Heart left ventricle (tissue), 16 donors: ENCODE measurements at places on chromosomes 1 and 21. TPM values are rescaled to one million over a fixed set of nuclear protein-coding genes. Genes with fewer than 3 reads are reported as not detected.

Gene IL20
- not detected for polyA plus RNA-seq

DNA sequence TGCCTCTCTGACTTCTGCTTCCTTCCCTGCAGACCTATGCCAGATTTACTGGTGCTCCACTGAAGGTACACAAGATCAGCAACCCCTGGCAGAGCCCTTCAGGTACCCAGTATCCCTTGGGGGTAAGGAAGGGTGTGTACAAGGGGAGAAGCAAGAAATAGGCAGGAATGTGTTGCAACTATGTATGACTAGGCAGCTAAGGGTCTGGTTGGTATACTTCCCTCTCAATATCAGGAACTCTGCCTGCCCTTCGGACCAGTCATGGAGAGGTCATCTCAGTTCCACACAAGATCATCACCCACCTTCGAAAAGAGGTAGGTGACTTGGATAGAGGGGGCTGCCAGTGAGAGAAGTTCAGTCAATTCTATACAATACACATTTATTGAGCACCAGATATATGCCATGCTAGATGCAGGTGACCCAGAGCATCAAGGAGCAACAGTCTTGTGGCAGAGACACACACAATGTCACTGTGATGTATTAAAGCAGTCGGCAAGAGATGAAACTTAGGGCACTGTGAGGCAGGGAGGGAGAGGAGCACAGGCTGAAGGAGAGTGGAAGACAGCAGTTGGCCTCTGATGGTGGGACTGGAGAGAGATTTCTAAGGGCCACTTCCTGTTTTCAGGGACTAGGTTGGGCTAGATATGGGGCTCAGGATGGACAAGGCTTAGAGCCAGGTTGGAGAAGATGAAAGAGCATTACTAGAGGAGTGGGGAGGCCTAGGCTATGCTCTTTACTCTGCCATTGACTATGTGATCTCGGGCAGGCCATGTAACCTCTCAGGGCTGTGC is 2.0 kb downstream of the MTX1 start:
- DNase-seq, result no peak
- H3K4me3 ChIP-seq, result no peak overlapping the region
- H3K4me1 ChIP-seq, result no peaks in the 10 kb centered on the region
- peak overlapping the region; percentile 78 for H3K27ac ChIP-seq

DNA sequence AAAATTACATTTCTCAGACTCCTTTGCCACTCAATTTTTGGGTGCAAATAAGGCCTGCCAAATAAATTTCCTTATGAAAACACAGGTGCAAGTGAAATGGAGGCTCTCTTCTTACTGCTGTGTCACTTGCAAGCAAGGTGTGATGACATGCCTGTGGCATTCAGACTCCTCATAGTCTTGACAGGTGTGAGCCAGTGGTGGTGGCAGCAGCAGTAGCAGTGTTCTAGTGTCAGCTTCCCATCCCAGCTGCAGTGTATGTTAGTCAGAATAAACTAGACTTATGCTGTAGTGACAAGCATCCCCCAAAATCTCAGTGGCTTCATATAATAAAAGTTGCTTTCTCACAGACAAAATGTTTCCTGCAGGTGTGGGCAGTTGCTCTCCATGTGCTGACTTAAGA is 3.8 kb upstream of the EEIG2 start:
- H3K4me3 ChIP-seq, result no peak overlapping the region
- H3K27me3 ChIP-seq, result no peaks in the 10 kb centered on the region
- no peak for DNase-seq
- peaks cover 4% of the 10 kb centered on the region for H3K4me1 ChIP-seq
- H3K36me3 ChIP-seq, result no peaks in the 10 kb centered on the region

Gene F5
- 2.3 TPM for polyA plus RNA-seq

DNA sequence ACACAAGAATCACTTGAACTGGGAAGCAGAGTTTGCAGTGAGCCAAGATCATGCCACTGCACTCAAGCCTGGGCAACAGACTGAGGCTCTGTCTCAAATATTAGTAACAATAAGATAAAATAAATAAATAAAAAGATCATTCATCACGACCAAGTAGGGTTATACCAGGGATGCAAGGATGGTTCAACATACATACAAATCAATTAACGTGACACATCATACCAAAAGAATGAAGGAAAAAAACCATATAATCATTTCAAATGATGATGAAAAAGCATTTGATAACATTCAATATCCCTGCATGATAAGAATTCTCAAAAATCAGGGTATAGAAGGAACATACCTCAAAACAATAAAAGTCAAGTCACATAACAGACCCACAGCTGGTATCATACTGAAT is 38.3 kb downstream of the PHTF1 start:
- no peak for DNase-seq
- H3K27ac ChIP-seq, result no peak overlapping the region
- peaks cover 63% of the 10 kb centered on the region for H3K36me3 ChIP-seq
- no peak overlapping the region for H3K4me3 ChIP-seq
- no peaks in the 10 kb centered on the region for H3K4me1 ChIP-seq
- no peaks in the 10 kb centered on the region for H3K27me3 ChIP-seq

GRCh38 chr1:152743371-152744145 is 14.3 kb upstream of the KPRP start:
- no peaks in the 10 kb centered on the region for H3K36me3 ChIP-seq
- no peak overlapping the region for H3K27ac ChIP-seq
- no peaks in the 10 kb centered on the region for H3K27me3 ChIP-seq

- peaks cover 17% of the 10 kb centered on the region for H3K4me1 ChIP-seq
- no peak overlapping the region for H3K4me3 ChIP-seq
- H3K27me3 ChIP-seq, result no peaks in the 10 kb centered on the region
- no peaks in the 10 kb centered on the region for H3K36me3 ChIP-seq
- no peak for DNase-seq
- H3K27ac ChIP-seq, result no peak overlapping the region
These were observed 99.6 kb upstream of the USP24 start for GRCh38 chr1:55314740-55315139.

DNA sequence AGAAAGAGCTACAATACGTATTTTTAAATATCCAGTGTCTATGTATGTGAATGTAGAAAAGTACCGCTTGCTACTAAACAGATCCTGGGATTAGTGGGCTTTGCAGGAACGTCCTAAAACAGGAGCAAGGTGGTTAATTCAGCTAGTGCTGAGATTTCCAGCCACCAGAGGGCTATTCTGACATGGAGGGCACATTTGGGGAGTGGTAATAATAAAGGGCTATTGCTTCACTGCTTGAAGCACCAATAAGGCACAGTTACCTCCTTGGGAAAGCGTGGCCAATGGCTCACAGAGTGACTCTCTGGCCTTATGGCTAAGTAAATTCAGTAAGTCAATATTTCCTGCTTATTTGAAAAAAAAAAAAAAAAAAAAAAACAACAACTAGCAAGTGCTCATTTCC is 152.4 kb downstream of the GABPA start:
- no peak overlapping the region for H3K27ac ChIP-seq
- H3K27me3 ChIP-seq, result no peaks in the 10 kb centered on the region
- DNase-seq, result no peak
- H3K4me3 ChIP-seq, result no peak overlapping the region
- no peaks in the 10 kb centered on the region for H3K4me1 ChIP-seq
- peaks cover 43% of the 10 kb centered on the region for H3K36me3 ChIP-seq

Gene MCM3AP
- 50.9 TPM for polyA plus RNA-seq

Gene NDUFS5
- polyA plus RNA-seq, result 1,262 TPM

Gene FCRL3
- not detected for polyA plus RNA-seq

- peaks cover 100% of the 10 kb centered on the region for H3K4me1 ChIP-seq
- no peak overlapping the region for H3K4me3 ChIP-seq
- H3K36me3 ChIP-seq, result no peaks in the 10 kb centered on the region
- peak; percentile 5 for DNase-seq
These were observed 24.9 kb downstream of the HSPG2 start for GRCh38 chr1:21912038-21912758.
